ENCODE measurements at places on chromosomes 3 and 15.
A peak's percentile ranks its signal among the peaks of the same experiment; 100 is the strongest.

GRCh38 chr3:150174179-150174578 lies 203.5 kb upstream of the PFN2 start:
- DNase-seq: no peak

- no peak for DNase-seq
Measured at GRCh38 chr15:35663956-35664355, 118.0 kb upstream of the DPH6 start.

GRCh38 chr3:44963571-44964325 lies 12.2 kb downstream of the ZDHHC3 start:
- no peak for DNase-seq

GRCh38 chr3:72280876-72281275 lies 495.9 kb upstream of the PROK2 start:
- DNase-seq: no peak

GRCh38 chr3:20250786-20251185 lies 64.8 kb upstream of the SGO1 start:
- DNase-seq: no peak

DNA sequence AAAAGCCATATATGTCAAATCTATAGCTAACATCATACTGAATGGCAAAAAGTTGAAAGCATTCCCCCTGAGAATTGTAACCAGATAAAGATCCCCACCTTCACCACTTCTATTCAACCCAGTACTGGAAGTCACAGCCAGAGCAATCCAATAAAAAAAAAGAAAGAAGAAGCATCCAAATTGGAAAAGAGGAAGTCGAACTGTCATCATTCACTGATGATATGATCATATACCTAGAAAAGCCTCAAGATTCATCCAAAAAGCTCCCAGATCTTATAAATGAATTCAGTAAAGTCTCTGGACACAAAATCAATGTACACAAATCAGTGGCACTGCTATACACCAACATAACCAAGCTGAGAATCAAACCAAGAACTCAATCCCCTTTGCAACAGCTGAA lies 97.4 kb downstream of the CBLB start:
- DNase-seq: no peak

- DNase-seq: no peak
Measured at GRCh38 chr15:38631119-38632075, 66.8 kb upstream of the RASGRP1 start.

- no peak for DNase-seq
Measured at GRCh38 chr15:55669270-55669669, 73.7 kb downstream of the PRTG start.

GRCh38 chr3:43638594-43639447 lies 17.0 kb upstream of the ANO10 start:
- DNase-seq: peak; percentile 31

DNA sequence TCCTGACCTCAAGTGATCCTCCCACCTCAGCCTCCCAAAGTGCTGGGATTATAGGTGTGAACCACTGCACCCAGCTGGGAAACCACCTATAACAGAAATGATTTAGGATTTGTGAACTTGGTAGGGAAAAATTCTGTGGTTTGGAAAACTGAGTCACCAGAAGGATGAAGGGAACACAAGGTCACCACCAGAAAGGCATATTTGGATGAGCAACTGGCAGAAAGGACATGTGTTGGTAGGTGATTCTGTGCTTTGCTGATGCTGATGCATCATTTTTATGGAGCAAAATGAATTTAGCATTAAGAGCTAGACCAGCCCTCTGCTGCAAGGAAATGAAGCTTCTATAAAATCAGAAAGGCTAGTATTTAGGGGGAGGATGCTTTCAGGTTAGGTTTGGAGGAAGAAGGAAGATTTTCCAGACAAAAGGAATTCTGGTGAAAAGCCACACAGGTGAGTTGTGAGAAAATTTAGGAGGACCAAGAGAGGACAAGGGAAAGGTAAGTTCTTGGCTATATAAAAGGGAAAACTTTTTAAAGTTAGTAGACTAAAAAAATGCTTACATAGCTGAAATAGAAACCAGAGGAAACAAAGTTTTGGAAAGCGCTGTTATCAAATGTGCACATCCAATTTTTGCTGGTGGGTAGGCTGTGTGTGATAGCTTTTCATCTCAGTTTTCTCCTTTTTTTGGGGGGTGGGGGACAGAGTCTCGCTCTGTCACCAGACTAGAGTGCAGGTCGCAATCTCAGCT lies 3.6 kb downstream of the PXK start:
- no peak for DNase-seq

- DNase-seq: no peak
Measured at GRCh38 chr15:68414591-68414990, 17.4 kb downstream of the ITGA11 start.

- peak; percentile 23 for DNase-seq
Measured at GRCh38 chr3:38650248-38650951, 913 bp upstream of the SCN5A start.

GRCh38 chr3:119302697-119303551 lies 8.7 kb downstream of the ARHGAP31 start:
- DNase-seq: no peak

- no peak for DNase-seq
Measured at GRCh38 chr15:29280514-29280913, 10.9 kb upstream of the NSMCE3 start.

DNA sequence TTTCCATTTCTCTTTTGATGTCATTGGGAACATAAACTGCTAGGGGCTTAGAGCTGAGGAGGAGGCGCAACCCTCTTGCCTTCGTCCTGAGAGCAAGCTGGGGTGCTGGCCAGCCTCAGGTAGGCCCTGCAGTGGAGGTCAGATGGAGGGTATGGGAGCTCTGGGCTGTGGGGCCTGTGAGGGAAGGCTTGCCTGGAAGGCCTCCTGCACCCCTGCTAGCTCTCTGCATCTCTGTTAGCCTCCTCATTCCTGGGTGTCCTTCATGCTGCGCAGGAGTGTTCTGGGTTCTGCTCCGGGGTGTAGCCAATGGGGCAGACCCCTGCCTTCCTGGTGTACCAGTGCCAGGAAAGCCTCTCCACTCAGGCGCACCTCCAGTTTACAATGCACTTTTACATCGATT lies 11.8 kb downstream of the GP5 start:
- peak; percentile 6 for DNase-seq

DNA sequence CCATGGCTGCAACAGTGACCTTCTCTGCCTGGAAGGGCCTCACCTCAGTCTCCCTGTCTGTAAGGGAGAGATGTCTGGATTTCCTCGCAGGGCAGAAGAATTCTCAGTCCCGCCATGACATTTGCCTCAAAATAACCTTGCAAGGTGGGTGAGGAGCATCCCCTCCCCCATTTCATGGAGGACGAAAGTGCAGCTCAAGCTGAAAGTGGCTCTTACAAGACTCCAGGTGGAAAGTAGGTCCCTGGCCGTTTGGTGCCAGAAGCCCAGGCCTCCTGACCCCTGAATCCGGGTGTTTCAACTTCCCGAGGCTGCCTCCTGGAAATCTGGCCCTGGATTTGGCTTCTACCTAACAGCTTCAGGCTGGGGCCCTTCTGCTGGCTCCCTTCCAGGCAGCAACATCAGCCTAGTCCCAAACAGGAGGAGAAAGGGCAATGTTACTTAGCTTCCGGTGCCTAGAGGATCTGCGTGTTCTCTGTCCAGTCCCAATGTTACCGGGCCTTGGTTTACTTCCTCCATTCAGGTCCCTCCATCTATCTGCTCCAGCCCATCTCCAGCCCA lies 769 bp upstream of the CSPG4 start:
- no peak for DNase-seq

GRCh38 chr3:130839813-130840212 lies 54.1 kb upstream of the ATP2C1 start:
- DNase-seq: peak; percentile 41

- DNase-seq: no peak
Measured at GRCh38 chr3:119365418-119365817, 71.2 kb downstream of the ARHGAP31 start.

GRCh38 chr15:101543431-101543830 lies 53.9 kb upstream of the PCSK6 start:
- no peak for DNase-seq

GRCh38 chr15:79371591-79371990 lies 60.5 kb upstream of the MINAR1 start:
- no peak for DNase-seq

GRCh38 chr15:65300924-65301441 lies 3.5 kb upstream of the RNU5B-1 start:
- DNase-seq: no peak

Measured in GM13976 (cell line).